ENCODE measurements at places on chromosomes 2 and 18. TPM values are rescaled to one million over a fixed set of nuclear protein-coding genes. Genes with fewer than 3 reads are reported as not detected.

FAM110C gene
- total RNA-seq: 7.7 TPM

CDKL4 gene
- total RNA-seq: 8.2 TPM

VWA3B gene
- 6.7 TPM for total RNA-seq

CMPK2 gene
- total RNA-seq: 15.6 TPM

DAW1 gene
- not detected for total RNA-seq

GALR1 gene
- 3.6 TPM for total RNA-seq

CPLX4 gene
- total RNA-seq: 2.4 TPM

CCDC88A gene
- 94.6 TPM for total RNA-seq

SIX2 gene
- 0.48 TPM for total RNA-seq

GRCh38 chr2:110888411-110888810 is 156.0 kb downstream of the ACOXL start:
- no peak for DNase-seq

DNA sequence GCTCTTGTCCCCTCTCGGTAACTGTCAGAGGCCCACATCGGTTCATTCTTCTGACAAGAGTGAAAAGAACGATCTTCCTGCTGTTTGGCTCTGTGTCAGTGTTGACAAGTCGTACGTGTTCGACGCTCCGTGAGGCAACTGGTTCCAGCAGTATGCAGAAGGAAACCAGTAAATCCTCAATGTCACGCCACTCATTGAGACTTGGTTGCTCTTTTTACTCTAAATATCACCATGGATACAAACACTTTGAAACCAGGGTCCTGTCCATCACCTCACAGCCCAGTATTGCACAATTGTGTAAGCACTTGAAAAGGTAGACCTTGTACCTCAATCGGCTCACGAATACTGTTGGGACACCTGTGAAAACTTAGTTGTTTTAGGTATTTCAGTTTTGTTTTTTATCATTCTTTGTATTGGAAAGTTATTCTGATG is 136.4 kb downstream of the ZNF407 start:
- DNase-seq: peak; percentile 78

GRCh38 chr2:192357217-192357616 is 162.5 kb upstream of the TMEFF2 start:
- no peak for DNase-seq

- no peak for DNase-seq
Observed at GRCh38 chr2:222452422-222452950, 28.1 kb downstream of the SGPP2 start.

DNA sequence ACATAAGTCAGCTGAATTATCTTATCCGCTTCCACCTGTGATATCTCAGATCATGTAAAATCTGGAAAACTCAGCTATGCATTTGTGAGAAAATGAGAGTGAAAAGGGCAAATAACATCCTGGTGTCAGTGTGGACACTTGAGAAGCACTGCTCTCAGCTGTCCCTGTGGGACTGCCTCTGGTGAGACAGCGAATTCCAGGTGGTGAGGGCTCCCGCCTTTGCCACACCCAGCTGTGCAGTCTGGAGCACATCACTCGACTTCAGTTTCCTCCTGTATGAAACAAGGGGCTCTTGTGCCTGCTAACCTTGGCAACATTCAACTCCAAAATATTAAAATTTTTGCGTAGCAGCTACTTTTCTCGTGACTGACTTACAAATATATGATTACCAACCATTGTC is 194.9 kb upstream of the BOD1L2 start:
- no peak for DNase-seq

DNA sequence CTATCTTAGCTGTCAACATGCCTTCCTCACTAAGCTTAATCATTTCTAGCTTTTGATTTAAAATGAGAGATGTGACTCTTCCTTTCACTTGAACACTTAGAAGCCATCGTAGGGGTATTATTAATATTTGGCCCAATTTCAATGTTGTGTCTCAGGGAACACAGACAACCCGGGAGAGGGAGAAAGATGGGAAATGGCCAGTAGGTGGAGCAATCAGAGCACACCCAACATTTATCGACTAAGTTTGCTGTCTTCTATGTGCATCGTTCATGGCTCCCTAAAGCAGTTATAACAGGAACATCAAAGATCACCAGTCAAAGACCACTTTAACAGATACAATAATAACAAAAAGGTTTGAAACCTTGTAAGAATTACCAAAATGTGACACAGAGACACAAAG is 110.2 kb downstream of the OLA1 start:
- DNase-seq: no peak

DNA sequence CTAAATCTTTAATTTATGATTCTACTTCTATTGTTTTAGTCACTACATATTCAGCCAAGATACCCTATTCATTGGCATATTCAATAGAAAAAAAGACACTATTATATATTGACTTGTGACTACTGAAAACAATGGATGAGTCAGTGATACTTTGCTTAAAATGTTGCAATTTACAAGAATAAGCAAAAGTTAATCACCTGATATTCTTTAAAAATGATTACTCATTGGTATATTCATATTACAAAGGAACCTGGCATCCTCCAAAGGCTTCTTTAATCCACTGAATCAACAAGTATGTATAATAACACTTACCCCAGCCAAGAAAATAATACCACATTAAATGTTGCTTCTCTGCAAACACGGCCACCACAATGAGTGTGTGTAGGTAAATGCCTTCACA is 87.8 kb downstream of the CALCRL start:
- no peak for DNase-seq

GRCh38 chr2:136362676-136363390 is 244.9 kb upstream of the CXCR4 start:
- DNase-seq: no peak

- DNase-seq: no peak
Observed at GRCh38 chr2:70513738-70514137, 39.9 kb downstream of the TGFA start.

- DNase-seq: no peak
Observed at GRCh38 chr2:200081811-200082210, 126.4 kb downstream of the MAIP1 start.

GRCh38 chr2:159124441-159124911 is 156.0 kb downstream of the TANC1 start:
- peak; percentile 90 for DNase-seq

DNA sequence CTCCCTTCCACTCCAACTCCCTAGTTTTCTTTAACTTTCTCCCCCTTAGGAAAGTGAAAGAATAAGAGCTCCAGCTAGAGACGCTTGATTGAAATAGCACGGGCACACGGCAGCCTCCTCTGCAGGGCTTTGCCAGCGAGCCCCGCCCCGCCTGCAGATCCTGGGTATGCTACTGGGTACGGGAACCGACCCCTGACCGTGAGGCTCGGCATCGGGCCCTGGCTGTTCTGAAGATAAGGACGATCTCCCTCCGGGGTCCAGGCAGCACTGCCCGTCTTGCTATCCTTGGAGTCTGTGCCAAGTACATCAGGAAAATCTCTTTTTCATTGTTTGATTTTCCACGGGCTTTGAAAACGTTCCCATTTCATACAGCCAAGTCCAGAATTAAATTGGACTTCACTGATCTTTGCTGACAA is 284.5 kb downstream of the MTX2 start:
- DNase-seq: peak; percentile 86

GRCh38 chr2:127014630-127015029 is 92.3 kb downstream of the BIN1 start:
- DNase-seq: no peak

GRCh38 chr2:10097352-10098148 is 17.3 kb upstream of the CYS1 start:
- DNase-seq: peak; percentile 70

DNA sequence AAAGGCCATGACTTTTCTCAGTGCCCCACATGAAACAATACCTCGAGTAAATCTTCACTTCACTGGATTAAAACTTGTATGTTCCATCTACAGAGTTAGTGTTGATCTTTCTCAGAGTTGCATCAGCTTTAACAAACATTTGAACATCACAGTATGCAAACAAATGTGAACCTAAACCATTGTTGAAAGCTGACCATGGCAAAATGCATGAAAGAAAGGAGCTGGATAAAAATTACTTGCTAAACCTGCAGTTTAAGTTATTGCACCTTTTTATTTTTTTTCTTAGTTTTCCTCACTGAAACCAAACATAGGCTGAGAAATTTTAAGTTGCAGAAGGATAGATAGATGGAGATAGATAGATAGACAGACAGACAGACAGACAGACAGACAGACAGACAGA is 107.2 kb upstream of the UGP2 start:
- no peak for DNase-seq

DNA sequence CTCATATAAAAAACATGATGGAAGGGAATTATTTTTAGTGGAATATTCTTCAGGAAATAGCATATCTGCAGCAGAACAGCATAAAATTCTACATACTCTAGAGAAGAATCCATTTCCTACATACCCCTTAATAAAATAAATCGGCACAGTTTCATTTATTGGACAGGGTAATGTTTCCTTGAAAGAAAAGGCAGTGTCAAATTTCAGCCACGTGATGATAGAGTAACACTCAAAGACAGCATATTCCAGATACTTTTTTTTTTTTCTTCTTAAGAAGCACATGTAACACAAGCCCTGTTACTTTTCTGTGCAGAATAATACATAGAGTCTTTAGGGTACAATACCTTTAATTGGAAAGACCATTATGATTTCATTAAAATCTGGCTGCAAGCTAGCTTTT is 204.4 kb downstream of the SRBD1 start:
- DNase-seq: no peak

GRCh38 chr18:8826971-8827370 is 121.6 kb downstream of the MTCL1 start:
- DNase-seq: no peak

DNA sequence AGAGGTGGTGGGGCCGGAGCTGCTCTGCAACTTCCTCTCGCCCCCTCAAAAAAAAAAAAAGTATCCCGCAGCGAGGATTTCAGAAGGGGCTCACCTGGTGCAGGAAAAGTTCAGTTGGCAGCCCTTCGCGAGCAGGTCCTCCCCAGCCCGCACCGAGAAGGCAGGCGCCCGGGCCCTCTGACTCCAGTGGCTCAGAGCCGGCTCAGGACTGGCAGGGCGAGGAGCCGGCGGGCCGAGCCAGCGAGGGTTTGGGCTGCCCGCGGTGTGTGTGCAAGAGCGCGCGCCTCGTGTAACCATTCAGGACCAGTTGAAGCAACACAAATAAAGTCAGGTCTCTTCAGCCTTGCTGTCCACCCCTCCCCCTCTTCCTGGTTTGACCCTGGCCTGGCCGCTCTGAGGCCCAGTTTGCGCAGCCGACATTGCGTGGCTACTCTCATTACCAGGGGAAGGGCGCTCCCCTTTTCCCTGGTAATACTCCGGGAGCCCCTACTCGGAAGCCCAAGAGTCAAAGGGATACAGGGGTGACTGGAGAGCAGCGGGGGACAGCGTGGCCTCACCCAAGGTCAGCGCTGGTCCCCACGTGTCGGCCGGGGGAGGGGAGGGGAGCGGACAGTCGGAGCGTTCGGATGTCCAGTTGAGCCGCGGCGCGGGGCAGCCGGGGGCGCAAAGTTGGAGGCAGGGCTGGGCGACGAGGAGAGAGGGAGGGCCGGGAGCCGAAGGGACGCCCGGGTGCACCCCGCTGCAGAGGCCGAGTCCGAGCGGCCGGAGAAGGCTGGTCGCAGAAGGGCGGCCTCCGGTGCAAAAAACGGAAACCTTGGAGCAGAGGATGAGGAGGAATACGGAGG is 12.3 kb downstream of the EN1 start:
- DNase-seq: no peak
